ENCODE measurements at places on chromosomes 13 and 19.
A peak's percentile ranks its signal among the peaks of the same experiment; 100 is the strongest.

DNA sequence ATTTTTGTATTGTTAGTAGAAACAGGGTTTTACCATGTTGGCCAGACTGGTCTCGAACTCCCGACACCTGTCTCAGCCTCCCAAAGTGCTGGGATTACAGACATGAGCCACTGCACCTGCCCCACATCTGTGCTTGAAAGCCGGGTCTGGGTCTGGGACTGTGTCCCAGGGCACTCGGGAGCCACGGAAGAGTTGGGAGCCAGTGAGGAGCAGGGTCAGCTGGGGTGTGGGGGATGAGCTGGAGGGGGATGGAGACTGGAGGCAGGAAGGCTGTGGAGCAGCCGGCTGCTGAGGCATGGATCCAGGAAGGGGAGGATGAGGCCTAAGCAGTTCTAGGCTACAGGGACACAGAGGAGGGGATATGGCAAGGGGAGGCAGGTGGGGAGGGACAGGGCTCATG, 10.7 kb upstream of the SPACA4 start:
- no peak for DNase-seq

DNA sequence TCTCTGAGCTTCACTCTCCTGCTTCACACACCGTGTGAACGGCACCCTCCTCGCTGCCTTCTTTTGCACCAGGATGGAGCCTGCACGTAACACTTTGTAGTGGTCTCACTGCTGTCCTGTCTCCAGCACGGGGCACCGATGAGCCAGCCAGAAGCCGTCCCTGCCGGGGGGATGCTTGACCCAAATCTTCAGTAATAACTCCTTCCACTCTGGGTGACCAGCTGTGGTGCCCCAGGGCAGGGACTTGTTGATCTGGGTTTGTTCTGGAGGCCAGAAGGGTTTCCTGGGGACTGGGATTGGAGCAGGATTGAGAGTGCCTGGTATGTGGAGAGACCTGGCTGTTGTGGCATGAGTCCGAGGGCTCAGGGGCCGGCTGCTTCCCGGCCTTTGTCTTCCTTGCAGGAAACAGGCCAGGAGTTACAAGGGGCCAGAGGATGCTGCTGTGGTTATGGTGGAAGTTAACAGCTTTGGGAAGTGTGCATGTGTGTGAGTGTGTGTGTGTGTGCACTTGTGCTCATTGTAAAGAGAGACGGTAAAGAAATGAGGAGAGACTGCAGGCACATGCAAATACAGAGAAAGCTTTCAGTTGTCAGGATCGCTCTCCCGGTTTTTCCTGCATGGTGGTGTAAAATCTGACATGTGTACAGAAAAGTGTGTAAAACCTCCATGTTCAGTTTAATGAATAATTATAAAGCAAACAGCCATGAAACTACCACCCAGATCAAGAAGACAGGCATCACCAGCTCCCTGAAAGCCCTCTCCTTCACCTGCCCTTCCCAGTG, 18.9 kb downstream of the PAK4 start:
- DNase-seq, result peak; percentile 25

GRCh38 chr13:110634558-110634957, 19.2 kb downstream of the NAXD start:
- DNase-seq, result peak; percentile 73

GRCh38 chr13:109999659-110000533, 213.5 kb upstream of the IRS2 start:
- no peak for DNase-seq

- no peak for DNase-seq
These were observed 694 bp upstream of the ZIC5 start for GRCh38 chr13:99972190-99972731.

- DNase-seq, result no peak
These were observed 24.6 kb upstream of the SEMA6B start for GRCh38 chr19:4583961-4584669.

GRCh38 chr13:34523406-34523805, 418.7 kb upstream of the NBEA start:
- no peak for DNase-seq

DNA sequence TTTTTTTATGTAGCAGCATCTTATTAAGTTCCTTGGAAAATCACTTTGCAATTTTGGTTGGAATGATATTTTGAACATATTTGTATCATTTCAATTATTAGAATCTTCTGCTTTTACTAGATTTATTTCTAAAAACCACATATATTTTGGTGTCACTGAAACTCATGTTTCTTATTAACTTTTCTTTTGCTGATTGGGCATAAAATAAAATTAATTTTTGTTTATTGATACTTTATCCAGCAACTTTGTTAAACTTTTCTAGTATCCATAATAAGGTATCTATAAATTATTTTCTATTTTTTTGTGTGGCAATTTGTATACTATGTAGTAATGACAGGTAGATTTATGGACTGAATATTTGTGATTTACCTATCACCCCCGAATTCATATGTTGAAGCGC, 556.4 kb upstream of the ATXN8OS start:
- no peak for DNase-seq

DNA sequence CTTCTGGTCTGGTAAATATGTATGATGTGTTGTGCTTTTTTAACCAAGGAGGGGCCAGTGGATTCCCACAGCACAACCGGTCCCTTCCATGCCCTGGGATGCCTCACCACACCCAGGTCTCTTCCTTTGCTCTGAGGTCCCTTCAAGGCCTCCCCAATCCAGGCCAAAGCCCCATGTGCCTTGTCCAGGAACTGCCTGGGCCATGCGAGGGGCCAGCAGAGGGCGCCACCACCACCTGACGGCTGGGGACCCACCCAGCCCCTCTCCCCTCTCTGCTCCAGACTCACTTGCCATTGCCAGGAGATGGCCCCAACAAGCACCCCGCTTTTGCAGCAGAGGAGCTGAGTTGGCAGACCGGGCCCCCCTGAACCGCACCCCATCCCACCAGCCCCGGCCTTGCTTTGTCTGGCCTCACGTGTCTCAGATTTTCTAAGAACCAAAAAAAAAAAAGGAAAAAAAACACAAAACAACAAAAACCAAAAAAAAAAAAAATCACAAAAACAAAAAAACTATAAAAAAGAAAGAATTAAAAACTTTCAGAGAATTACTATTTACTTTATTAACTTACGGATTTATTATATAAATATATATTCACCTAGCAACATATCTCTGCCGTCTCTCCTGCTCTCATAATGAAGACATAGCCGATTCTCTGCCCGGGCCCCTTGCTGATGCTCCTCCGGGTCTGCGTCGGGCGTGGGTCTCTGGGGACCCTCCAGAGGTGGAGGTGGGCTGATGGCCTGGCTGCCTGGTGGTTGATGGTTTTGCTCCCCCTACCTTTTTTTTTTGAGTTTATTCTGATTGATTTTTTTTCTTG, 14.4 kb downstream of the CAPN12 start:
- peak; percentile 50 for DNase-seq

- DNase-seq, result no peak
These were observed 10.7 kb downstream of the UQCRFS1 start for GRCh38 chr19:29202281-29202680.

GRCh38 chr19:47723581-47723940, 10.3 kb downstream of the EHD2 start:
- peak; percentile 92 for DNase-seq

DNA sequence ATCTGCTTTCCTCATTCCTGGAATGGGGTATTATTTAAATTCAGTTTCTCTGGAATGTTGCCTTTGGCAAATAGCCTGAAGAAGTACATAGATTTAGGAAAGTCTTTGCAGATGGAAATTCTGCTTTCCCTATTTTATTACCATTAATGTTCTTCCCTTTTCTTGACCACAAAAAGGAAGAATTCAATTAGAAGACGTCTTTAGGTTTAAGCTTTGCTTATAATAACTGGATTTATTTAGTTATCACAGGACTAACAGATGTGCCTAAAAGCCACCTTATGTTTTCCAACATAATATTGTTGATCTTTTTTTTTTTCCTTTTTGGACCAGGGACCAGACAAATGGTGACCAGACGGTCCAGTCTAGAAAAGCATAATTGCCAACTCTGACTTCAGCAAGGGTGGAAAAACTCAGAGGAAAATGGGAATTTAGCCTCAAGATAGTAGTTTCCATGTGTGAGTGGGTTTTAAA, 210.1 kb upstream of the SPRY2 start:
- peak; percentile 35 for DNase-seq

GRCh38 chr19:33005440-33005839, 33.4 kb downstream of the FAAP24 start:
- no peak for DNase-seq

DNA sequence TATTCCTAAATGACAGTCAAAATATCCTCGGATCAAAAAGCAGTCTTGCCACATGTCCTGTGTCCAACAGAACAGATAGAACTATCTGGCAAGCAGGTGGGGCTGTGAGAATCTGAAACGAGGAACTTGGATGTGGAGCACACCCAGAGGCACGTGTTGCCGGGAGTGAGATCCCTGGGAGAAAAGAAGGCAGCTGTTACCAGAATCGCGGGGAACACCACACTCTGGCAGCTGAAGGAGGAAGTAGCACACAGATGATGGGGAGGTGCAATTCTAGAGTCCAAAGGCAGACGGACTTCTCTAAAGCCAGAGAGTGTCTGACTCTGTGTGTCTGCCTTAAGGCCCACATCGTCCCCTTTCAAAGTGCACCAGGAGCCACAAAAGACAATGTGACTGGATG, 22.3 kb downstream of the SLC7A1 start:
- peak; percentile 38 for DNase-seq

DNA sequence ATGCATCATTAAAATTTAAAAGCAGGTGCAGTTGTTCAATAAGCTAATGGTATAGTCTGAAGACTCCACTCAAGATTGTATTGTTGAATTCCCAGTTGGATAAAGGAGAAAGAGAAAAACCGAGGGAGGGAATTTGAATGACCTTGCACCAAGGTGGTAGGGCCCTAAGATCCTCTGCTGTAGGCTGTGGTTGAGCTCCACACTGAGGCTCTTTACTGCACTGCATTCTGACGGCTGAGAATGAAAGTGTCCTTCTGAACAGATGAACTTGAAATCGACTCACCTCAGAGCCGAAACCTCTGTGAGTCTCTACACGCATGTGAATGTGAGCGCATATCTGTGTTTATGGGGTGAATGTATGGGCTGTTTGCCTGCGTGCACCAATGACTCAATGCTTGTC, 388.9 kb upstream of the DACH1 start:
- DNase-seq, result peak; percentile 51

- no peak for DNase-seq
These were observed 1.3 kb downstream of the SELENOV start for GRCh38 chr19:39516270-39516669.

DNA sequence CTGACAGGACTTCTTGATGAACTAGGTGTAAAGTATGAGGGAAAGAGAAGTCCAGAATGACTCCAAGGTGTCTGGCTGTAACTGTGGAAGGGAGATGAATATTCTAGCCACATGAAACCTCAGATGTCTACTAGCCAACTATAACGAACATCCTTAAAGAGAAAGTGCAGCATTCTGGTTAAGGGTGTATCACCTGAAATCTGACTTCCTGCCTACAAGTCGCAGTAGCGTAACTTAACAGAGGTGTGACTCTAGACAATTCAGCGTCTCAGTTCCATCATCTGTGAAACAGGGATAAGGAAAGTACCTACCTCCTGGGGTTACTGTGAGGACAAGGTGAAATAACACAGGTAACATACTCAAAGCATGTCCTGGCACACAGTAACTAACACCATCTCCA, 145.7 kb upstream of the FBXL3 start:
- no peak for DNase-seq
